ENCODE measurements at places on chromosomes 2 and 18.

GRCh38 chr18:48623468-48624235 lies 84.8 kb downstream of the CTIF start:
- DNase-seq, result no peak

DNA sequence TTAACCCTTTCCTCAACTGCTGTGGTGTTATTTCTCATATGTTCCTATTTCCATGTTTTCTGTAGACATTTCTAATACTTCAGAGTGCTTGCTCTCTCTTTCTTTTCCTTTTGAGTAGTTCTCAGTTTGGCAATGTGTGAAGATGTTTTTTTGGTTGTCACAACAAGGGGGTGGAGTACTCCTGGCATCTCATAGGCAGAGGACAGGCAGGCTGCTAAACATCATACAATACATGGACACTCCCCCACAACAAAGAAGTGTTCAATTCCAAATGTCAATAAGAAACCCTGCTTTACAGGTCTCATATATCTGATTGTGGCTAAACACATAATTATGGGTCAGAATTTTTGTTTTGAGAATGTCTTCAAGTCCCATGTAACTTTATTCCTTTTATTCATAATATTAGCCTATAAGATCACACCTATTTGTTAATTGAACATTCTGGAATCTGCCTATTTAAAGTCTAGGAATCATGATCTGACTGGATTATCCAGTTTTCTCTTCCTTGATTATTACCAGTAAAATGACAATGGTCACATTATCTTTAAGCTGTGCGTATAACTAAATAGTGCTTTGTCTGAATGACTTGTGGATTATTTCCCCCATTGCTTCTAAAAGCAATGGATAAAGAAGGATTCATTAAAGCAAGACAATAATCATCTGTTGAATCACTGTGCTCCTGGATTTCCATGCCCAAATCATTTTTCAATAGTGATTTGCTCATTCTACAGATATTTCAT lies 46.8 kb upstream of the ITPRID2 start:
- no peak for DNase-seq

DNA sequence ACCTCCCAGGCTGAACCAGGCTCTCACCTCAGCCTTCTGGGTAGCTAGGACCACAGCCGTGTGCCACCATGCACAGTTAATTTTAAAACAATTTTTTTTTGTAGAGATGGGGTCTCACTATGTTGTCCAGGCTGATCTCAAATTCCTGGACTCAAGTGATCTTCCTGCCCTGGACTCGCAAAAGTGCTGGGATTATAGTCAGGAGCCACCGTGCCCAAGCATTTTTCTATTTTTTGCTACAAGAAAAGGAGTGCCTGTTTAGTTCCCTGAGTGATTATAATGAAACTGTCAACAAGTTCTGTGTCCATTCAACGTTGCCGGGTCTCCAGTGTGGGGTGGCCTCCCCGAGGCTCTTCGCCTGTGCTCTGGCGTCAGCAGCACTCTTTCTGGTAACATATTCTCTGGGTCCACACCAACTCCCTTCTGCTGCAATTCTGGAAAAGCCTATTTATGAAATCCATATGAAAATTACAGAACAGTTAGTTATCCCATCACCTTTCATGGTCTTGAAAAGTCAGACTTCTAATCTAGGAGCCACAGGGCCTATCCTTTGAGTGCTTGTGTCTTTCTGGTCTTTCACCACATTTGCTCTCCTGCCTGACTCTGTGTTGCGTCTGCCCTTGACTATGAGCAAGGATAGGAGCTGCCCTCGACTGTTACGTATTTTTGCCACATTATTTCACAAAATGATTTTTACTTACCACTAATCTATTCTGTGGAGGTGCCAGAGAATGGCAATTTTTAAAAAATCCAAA lies 172.7 kb downstream of the SOCS6 start:
- DNase-seq, result no peak

DNA sequence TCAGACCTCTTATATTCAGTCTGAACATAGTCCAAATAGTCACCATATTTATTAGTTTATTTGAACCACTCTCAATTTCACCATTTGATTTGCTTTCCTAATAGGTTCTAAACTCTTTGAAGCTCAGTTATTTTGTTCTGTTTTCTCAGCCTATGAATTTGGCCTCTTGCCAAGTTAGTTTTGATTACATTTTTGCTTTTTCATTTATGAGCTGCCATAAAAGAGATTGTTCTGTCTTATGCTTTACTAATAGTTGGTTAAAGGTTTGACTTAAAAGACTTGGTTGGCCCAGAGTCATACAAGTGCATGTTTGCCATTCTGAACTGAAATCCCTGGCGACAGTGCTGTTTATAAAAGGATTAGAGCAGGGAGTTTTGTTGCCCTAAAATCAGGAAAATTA lies 85.9 kb upstream of the RANBP2 start:
- DNase-seq, result no peak

- no peak for DNase-seq
These were observed 64.7 kb downstream of the LPIN1 start for GRCh38 chr2:11811036-11811654.

GRCh38 chr18:44799382-44799906 lies 118.8 kb downstream of the SETBP1 start:
- DNase-seq, result no peak

DNA sequence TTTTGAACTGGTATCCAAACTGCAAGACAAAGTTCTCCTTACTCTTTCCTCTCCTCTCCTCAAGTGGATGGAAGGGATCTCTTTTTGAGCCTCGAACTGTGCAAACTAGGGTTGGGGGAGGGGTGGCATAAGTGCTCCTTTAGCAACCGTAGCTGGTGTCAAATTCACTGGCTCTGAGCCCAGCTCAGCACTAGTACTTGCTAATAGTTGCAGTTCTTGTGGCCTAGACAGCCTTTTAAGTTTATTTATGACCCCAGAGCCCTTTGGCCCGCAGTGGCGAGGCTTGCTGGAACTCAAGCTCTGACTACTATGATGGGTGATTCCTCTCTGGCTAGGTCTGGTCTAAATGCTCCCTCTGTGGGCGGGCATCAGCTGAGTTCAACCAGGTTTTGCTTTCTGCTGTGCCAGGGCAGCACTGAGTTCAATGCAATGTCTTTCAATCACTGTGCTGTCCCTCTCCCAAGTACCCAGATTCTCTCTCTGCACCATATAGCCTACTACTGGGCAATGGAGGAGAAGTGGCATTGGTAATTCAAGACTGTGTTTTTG lies 528.4 kb upstream of the SYT4 start:
- no peak for DNase-seq

DNA sequence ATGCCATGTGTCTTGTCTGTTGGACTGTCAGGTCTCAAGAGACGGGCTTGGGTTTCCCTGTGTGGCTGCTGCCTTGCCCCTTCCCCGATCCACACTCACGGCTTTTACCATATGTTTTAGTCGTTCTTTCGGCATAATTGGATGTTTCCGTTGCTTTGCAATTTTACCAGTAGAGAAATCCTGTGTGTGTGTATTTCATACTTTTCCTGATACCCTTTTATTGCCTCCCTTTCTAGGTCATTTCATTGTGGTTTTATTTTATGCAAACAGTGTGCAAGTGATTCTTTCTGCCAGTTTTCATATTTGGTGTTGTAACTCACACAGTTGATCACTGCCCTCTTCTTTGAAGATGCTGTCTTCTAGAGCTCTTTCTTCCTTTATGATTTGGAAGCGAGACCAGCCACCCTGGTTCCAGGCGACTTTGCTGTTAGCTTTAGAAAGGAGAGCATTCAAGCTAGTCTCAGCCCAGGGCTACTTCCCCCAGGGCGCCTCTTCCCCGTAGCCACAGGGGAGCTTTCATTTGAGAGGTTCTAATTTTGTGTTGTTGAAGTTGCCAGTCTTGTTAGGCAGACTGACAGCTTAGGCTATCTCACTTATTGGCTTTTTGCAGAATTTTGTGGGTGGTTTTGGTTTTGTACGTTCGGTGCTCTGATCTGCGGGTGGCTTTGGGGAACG lies 17.0 kb downstream of the SH3BP4 start:
- DNase-seq, result no peak

DNA sequence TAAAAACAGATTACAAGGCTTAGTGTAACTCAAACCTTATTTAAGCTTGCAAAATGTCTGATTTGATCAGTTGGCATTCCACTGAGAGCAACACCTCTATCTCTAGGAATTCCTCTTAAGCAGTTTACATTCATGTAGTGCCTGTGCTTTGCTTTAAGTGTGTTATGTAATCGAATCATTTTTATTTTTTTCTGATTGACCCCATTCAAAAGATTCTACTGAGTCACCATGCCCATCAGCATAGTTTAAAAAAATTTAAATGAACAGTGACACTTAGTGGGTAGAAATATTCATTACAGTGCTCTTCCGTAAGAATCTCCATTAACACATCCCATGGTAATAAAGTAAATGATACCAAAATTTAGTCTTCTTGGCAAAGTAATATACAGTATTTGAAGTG lies 67.8 kb upstream of the SLC4A10 start:
- no peak for DNase-seq

- no peak for DNase-seq
These were observed 10.0 kb downstream of the SLC40A1 start for GRCh38 chr2:189570570-189571031.

DNA sequence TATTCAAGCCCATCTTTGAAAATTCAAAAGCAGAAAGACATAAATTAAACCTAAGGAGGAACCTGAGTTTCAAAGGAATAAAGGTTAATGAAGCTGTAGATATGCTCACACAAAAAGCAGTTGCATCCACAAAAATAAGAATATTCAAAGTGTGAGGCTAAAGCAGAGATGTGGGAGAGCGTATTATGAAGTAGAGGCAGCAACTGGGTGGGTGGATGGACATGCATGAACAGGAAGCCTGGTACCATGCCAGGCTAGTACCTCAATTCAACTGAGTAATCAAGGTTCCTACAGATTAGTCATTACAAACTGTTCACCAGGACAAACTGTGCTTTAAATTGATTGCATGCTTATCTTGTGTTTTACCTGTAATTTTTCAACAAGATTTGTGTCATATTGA lies 330.0 kb upstream of the PKDCC start:
- no peak for DNase-seq

DNA sequence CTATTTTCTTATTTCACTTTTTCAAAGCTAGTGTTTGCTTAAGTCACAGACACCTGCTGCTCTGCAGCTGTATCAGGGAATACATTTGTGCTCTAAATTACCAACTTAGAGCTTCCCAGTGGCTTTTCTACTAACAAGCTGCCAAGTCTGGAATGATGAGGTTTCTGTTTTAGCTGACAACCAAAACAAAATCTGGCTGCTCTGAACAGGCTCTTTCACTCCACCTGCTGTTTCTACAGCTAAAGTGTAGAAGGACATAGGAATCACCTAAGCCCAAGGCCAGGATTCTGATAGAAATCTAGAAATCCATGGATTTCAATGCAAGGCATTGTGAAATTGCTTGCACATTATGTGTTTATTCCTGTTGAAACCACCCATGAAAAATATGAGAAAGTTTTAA lies 201.2 kb downstream of the SUCLG1 start:
- no peak for DNase-seq

- DNase-seq, result no peak
These were observed 82.3 kb upstream of the GCFC2 start for GRCh38 chr2:75792996-75793395.

GRCh38 chr2:37874470-37874869 lies 50.6 kb upstream of the RMDN2 start:
- no peak for DNase-seq

- DNase-seq, result no peak
These were observed 202.7 kb downstream of the MTX2 start for GRCh38 chr2:176471949-176472348.

DNA sequence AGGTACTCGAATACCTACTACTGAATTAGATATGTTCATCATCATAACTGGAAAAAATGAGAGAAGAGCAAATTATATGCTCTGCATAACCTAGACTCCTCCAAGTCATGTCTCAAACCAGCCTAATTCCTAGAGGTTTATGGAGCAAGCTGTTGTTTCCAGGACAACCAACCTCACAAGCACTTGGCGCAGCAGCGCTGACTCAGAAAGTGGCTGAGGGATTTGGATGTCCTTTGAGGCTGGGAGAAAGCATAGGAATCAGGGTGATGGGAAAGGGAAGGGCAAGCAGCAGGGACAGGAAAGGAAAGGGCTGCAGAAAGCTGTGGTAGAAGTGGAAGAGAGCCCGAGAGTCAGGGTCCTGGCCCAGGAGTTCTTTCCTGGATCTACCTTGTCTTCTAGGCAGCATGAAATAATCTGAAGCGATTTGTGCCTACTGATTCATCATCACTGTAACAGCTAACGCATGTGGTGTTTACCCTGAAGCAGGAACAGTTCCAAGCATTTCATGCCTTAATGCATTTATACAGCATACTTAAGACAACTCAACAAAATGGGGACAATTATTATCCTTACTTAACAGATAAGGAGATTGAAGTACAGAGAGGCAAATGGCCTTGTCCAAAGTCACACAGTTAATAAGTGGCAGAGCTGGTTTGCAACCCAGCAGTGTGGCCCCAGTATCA lies 3.7 kb downstream of the PLEK start:
- no peak for DNase-seq

- DNase-seq, result no peak
These were observed 11.0 kb downstream of the TBR1 start for GRCh38 chr2:161426922-161427663.

GRCh38 chr2:65919550-65920188 lies 487.3 kb upstream of the SPRED2 start:
- no peak for DNase-seq

GRCh38 chr18:9139400-9140039 lies 2.9 kb downstream of the ANKRD12 start:
- DNase-seq, result no peak

DNA sequence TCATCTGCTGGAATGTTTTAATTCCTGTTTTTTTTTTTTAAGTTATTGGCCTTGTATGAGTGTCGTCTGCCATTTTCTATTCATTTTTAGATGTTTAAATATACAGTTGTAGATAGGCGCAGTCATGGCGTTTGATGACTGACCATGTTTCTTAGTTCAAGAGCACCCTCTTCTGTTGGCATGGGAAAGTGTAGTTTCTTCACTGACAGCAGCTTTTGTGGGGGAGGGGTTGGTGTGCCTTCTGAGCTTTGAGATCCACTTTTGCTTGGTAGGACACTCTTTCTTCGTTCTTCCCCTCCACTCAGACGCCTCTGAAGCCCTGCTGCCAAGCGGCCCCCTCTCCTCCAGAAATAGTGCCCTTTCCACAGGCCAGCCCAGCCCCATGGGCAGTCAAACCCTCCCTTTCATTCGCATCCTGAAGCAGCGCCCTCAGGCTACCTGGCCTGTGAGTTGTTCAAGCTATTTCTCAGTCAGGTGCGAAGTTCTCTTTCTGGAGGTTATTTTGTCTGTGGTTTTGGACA lies 492.0 kb downstream of the TNS1 start:
- DNase-seq, result peak; percentile 29

DNA sequence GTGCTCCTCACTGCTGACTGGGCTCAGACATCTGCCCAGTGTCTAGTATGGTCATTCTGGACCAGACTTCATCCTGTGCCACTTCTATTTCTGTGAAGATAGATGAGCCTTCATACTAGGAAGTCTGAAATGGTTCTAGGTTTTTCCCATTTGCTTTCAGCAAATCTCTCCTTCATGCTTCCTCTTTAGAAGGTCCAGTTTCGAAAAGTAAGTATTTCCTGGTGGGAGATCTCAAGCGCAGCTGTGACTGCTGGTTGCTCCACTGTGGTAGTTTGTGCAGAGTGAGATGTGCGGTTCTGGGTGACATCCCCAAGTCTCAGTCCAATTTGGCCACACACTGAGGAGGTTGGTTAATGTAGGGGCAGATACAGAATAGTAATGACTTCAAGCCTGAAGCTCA lies 14.4 kb downstream of the IL36B start:
- DNase-seq, result no peak

Measured in hematopoietic multipotent progenitor cell treated with erythropoietin and hydrocortisone succinate and interleukin-3 and kit ligand, for 15 days (in vitro differentiated cells).